ENCODE measurements at places on chromosomes 6 and 20. TPM values are rescaled to one million over a fixed set of nuclear protein-coding genes. Genes with fewer than 3 reads are reported as not detected.

DNA sequence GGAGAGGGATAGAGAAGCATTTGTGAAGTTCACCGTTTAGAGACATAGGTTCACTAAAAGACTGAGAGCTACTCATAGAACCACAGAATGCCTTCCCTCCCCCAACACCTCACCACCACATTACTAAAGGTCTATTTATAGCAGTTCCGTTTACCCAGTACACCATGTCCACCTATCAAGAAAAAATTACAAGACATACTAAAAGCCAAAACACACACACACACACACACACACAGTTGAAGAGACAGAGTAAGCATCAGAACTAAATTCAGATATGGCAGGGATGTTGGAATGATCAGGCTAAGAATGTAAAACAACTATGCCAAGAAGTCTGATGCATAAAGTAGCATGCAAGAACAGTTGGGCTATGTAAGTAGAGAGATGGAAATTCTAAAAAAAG, 52.3 kb downstream of the SLC22A3 start:
- peak overlapping the region; percentile 82 for H3K27ac ChIP-seq
- no peak overlapping the region for H3K4me3 ChIP-seq
- no peaks in the 10 kb centered on the region for H3K36me3 ChIP-seq
- H3K4me1 ChIP-seq, result peaks cover 4% of the 10 kb centered on the region
- H3K27me3 ChIP-seq, result no peaks in the 10 kb centered on the region
- DNase-seq, result peak; percentile 57

- H3K27me3 ChIP-seq, result no peaks in the 10 kb centered on the region
- no peak overlapping the region for H3K4me3 ChIP-seq
- no peak for DNase-seq
- no peak overlapping the region for H3K27ac ChIP-seq
These were observed 42.8 kb downstream of the FNDC1 start for GRCh38 chr6:159212028-159212427.

DNA sequence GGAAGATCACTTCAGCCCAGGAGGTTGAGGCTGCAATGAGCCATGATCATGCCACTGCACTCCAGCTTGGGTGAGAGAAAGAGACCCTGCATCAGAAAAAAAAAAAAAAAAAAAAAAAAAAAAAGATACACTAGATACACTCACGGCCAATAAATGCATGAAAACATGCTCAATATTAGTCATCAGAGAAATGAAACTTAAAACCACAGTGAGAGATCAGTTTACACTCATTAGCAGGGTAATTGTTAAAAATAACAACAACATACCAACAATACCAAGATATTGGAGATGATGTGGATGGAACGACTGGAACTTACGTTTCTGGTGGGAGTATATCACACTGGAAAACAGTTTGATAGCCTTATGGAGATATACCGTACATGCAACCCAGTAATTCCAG, 29.9 kb downstream of the HS3ST5 start:
- H3K27ac ChIP-seq, result no peak overlapping the region
- H3K4me1 ChIP-seq, result no peaks in the 10 kb centered on the region

- H3K27ac ChIP-seq, result no peak overlapping the region
- no peaks in the 10 kb centered on the region for H3K27me3 ChIP-seq
- no peaks in the 10 kb centered on the region for H3K36me3 ChIP-seq
These were observed 27.0 kb upstream of the DTNBP1 start for GRCh38 chr6:15689586-15690482.

The FAM162B gene
- total RNA-seq, result 5.9 TPM

The RALGAPB gene
- 50.6 TPM for total RNA-seq

The EPHA7 gene
- 8.7 TPM for total RNA-seq

The ATG5 gene
- 34.3 TPM for total RNA-seq

The RIOK1 gene
- 25.8 TPM for total RNA-seq

The CLDN20 gene
- total RNA-seq, result not detected

Measured in prostate gland (tissue), 2 donors.